ENCODE measurements at places on chromosomes 7 and 10.

- DNase-seq: no peak
Measured at GRCh38 chr7:129655811-129656210, 44.3 kb downstream of the NRF1 start.

DNA sequence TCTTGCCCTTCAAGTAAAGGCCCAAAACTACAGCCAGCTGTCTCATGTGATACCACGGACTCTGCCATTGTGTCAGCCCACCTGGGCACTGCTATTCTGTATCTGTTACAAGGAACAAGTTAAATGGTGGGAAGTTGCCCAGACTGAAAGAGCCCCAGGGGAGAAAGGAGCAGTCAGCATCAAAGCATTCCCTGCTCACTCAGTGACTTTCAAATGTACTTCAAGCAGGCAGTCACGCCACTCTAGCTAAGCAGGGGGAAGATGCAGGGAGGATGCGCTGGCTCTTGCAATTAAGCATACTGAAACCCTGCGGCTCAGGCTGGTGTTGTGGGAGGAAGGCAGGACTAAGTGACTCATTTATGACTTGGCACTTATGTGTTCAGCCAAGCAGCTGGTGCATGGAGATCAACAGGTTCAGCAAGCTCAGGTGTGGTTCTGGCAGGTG, 1249.6 kb downstream of the TYW1 start:
- DNase-seq: no peak

DNA sequence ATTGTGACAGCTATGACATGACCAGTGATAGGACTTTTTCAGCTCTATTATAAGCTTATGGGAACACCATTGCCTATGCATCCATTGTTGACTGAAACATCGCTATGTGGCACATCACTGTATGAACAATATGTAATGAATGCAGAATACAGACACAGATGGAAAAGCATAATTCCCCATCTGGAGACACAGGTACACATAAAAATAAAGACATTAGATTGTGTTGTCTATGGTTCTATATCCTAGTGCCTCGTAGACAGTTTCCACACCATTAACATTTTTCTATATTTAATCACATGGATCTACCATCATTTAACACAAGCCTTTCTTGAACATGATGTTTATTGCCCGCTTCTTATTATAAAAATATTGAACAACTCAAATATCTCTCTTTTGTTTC, 96.3 kb upstream of the STK17A start:
- DNase-seq: no peak

DNA sequence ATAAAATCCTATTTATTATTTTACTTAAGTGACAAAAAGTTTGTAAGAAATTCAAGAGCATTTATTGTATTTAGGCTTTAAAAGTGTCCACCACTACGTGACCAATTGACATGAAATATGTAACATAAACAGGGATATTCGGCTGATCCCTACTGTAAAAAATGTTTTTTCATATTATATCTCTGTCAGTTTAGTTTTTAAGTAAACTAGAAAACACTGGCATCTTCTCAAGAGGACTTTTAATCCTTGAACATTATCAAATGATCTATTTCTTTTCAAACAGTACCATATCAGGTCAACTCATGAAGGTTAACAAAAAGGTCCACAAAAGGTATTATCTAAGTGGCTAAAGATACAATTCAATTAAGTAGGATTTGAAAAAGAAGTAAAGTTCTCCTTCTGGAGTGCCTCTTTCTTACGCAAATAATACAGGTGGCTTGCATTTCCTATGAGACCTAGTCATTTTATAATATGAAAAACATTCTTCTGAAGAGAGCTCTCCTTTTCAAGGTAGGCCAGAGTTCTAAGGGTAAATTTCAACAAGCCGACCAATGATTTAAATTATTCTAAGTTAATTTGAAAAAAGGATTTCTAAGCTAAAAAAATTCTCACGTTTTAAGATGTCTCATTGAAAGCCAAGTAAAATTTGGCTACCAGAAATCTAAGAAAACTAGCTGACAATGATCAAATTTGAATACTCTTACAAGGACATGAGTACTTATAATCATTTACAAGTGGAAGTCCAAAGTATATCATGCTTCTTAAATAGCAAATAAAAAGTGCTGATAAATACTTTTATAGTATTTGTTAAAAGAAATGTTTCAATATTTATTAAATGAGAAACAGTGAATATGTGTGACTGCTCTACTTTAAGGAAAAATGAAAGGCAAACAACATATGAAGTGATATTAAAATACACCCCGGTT, 133.5 kb downstream of the NRBF2 start:
- no peak for DNase-seq

DNA sequence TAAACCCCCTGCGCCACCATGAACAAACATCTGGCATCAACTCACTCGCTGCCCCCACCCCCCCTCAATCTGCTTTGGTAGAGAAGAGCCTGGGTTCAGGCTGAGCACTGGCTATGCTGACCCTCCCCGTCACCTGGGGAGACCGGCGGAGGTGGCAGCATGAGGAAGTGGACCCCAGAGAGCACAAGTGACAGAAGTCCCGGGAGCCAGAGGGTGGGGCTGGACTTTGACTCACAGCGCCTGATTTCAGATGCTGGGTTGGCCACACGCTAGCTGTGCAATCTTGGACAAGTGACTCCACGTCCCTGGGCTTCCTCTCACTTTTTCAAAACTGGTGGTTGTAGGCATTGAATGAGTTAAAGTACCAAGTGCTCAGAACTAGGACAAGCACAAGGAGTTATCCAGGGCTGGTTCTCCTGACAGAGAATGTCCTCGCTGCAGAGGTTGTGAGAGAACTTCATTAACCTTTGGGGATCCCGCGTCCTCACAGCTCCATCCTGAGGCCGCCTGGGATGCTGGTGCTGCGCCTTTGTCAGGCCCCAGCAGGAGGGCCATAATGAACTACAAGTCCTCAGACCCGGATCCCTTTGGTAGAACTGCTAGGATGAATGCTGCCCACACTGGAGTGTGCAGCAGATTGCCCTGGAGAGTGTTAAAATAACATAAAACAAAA, 48.8 kb upstream of the RASGEF1A start:
- DNase-seq: no peak
